ENCODE measurements at places on chromosomes 5 and 9. TPM values are rescaled to one million over a fixed set of nuclear protein-coding genes. Genes with fewer than 3 reads are reported as not detected.

GLDC gene
- total RNA-seq, result 5.2 TPM

DNA sequence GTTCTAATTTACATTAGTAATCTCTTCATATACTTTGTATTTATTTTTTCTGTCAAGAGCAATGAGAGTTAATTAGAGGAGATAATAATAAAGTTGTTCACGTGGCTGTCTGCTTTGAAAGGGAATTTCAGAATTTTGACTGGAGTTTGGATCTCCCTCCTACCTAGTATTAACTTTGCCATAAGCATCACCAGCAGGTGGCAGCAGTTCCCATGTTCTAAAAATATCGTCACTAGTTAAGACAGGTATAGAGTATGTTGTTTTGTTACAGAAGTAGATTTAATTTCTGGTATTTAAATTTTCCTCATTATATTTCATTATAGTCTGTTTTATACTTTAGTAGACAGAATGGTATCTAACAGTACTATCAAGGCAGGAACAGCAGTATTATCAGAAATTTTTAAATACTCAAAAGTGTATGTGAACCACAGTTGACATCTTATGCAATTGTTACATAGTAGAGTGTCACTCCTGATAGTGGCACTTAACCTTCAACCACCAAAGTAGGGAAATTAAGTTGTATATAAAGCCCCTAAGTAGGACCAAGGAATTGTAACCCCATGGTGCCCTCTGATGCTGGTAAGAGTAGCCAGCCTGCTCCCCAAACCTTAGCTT lies 20.4 kb downstream of the GNPDA1 start:
- peak; percentile 80 for DNase-seq
- H3K27ac ChIP-seq, result no peak overlapping the region
- H3K36me3 ChIP-seq, result peaks cover 23% of the 10 kb centered on the region
- H3K4me1 ChIP-seq, result no peaks in the 10 kb centered on the region

DNA sequence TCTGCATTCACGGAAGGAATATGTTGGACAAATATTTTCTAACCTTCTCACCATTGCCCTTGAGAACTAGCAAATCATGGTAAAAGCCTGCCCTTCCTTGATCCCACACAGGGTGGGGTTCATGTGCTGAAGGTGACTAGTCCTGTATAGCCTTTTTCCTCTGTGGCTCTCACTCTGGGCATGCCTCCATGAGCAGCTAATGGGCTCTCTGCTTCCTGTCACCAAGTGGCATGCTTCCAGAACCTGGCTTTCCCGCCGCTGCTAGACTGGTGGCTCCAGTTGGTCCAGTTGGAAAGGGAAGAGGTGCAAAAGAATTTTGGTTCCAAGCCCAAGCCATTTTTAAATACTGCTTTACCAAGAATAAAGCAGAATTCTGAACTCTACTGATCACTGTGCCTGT lies 35.5 kb downstream of the FBXO10 start:
- no peaks in the 10 kb centered on the region for H3K27me3 ChIP-seq
- H3K36me3 ChIP-seq, result no peaks in the 10 kb centered on the region
- H3K4me1 ChIP-seq, result no peaks in the 10 kb centered on the region
- DNase-seq, result no peak
- no peak overlapping the region for H3K4me3 ChIP-seq
- H3K27ac ChIP-seq, result no peak overlapping the region

MEIKIN gene
- 0.19 TPM for total RNA-seq

- no peak overlapping the region for H3K27ac ChIP-seq
- no peaks in the 10 kb centered on the region for H3K4me1 ChIP-seq
- H3K27me3 ChIP-seq, result no peaks in the 10 kb centered on the region
- DNase-seq, result no peak
- H3K36me3 ChIP-seq, result no peaks in the 10 kb centered on the region
These were observed 138.7 kb upstream of the TMEM161B start for GRCh38 chr5:88407341-88407740.

DNA sequence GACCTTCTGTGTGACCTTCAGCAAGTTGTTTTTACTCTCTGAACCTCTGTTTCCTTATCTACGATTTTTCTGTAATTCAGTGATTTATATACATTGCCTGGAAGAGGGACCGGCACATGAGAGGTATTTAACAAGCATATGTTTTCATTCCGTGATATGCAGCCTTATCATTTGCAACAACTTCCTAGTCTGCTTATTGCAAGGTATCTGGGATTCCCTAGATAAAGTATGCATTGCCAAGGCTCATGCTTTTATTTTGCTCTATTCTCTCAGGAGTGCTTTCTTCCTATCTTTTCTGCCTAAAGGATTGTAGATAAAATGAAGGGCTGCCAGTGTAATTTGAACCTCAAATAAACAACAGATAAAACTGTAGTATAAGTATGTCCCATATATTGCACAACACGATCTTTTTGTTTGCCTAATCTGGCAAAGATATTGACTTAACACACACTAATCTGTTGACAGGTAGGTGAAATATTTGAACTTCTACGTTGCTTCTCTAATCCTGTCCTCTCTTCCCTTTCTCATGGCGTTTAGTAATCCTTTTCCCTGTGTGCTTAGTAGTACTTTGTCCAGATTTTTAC lies 377.2 kb upstream of the TNC start:
- H3K4me3 ChIP-seq, result no peak overlapping the region
- no peaks in the 10 kb centered on the region for H3K36me3 ChIP-seq
- H3K4me1 ChIP-seq, result no peaks in the 10 kb centered on the region

- no peak for DNase-seq
- peak overlapping the region; percentile 81 for H3K27ac ChIP-seq
- H3K36me3 ChIP-seq, result no peaks in the 10 kb centered on the region
- H3K4me3 ChIP-seq, result peak overlapping the region; percentile 55
- peaks cover 8% of the 10 kb centered on the region for H3K4me1 ChIP-seq
- no peaks in the 10 kb centered on the region for H3K27me3 ChIP-seq
These were observed 20.6 kb upstream of the PSIP1 start for GRCh38 chr9:15531380-15531779.

- H3K4me1 ChIP-seq, result peaks cover 16% of the 10 kb centered on the region
- no peaks in the 10 kb centered on the region for H3K27me3 ChIP-seq
- peak overlapping the region; percentile 31 for H3K4me3 ChIP-seq
These were observed 5.4 kb downstream of the PUM3 start for GRCh38 chr9:2838371-2839000.

DIPK1B gene
- 0.72 TPM for total RNA-seq

DNA sequence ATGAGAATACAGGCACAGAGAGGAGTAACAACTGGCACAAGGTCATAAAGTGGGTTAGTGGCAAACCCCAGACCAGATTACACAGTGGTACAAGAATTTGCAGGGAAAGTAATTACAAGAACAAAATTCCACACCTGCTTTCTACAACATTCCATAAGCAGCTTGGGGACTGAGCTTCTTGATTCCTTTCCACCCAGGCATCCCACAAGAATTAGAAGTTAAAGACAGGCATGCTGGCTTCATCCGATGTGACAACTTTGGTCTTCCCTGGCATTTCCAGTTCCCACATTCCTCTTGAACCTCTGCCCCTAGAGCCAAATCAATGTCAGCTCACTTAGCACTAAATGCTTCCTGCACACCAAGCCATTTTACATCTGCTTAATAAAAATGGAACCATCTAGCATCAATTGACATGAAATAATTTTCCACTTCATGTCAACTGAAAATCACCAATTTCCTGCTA lies 435.8 kb upstream of the PAPPA start:
- no peaks in the 10 kb centered on the region for H3K4me1 ChIP-seq
- H3K36me3 ChIP-seq, result no peaks in the 10 kb centered on the region
- no peaks in the 10 kb centered on the region for H3K27me3 ChIP-seq
- H3K27ac ChIP-seq, result no peak overlapping the region
- no peak for DNase-seq

DNA sequence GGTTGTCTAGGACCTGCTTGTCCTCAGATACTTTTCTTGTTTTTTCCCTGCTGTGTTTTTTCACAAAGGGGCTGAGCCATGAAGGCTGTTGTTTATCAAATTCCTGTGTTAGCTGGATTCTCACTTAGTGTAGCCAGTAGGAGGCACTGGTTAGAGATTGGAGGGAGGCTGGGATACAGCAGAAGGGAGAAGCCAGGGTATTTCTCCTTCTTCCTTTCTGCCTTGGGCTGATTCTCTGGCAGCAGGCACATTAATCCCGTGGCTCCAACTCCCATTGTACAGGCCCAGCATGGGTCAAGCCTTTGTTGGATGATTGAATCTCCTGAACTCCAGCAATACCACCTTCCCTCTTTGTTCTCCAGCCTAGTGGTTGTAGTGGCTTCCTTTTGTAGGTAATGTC lies 46.4 kb upstream of the FAM170A start:
- no peak overlapping the region for H3K4me3 ChIP-seq
- no peak overlapping the region for H3K27ac ChIP-seq
- H3K4me1 ChIP-seq, result no peaks in the 10 kb centered on the region

ZFP2 gene
- total RNA-seq, result 0.58 TPM

DNA sequence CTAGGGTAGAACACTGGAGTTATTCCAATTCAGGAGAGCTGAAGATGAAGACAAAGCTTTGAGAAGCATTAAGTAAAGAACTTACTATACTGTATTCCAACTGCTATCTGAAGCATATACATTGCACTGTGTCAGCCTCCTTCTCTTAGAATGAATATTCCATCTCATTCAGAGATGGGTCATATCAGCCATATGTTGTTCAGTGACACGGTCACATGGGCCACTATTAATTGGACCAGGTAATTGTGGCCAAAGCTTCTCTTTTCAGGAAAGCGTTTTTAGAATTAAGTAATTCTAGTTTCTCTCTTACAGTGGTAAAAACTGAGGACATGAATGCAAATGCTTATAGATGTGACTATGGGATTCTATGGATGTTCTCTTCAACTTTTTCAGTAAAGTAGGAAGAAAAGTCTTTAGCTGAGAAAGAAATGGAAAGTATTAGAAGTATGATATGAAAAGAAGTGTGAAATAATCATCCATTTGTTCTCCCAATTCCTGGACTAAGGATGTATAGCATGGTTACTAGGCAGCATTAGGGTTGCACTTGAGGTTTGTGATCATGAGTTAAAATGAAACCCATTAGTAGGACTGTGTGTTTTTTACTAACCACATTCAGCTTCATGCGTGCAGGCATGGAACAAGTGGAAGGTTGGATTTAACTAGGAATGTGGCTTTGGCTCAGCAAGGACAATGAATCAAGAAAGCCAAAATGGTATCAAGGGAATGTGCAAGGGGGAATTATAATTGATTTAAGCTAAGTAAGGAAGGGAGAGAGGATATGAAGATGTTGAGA lies 40.9 kb downstream of the CETN3 start:
- H3K4me1 ChIP-seq, result no peaks in the 10 kb centered on the region
- DNase-seq, result no peak
- peaks cover 8% of the 10 kb centered on the region for H3K27me3 ChIP-seq
- H3K36me3 ChIP-seq, result peaks cover 3% of the 10 kb centered on the region
- H3K4me3 ChIP-seq, result no peak overlapping the region

- DNase-seq, result no peak
- no peak overlapping the region for H3K4me3 ChIP-seq
- no peaks in the 10 kb centered on the region for H3K27me3 ChIP-seq
These were observed 221.6 kb downstream of the SH3GL2 start for GRCh38 chr9:17800418-17800817.

PRELID1 gene
- total RNA-seq, result 118 TPM

Measured in activated T-cell treated with anti-CD3 and anti-CD28 coated beads, Interleukin-2, amount 50 U/mL, for 72 hours (primary cell).